AG09309 (cell line): ENCODE measurements at places on chromosomes 5 and 9.

DNA sequence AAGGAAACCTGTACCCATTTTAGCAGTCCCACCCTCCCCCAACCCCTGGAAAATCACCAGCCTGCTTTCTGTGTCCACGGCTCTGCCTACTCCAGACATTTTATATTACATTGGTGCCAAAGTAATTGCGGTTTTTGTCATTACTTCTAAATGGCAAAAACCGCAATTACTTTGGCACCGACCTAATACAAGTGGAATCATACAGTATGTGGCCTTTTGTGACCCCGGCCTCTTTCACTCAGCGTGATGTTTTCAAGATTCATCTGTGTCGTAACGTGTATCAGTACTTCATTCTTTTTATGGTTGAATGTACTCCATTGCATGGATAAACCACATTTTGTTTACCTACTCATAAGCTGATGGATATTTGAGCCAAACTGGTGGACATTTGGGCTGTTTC lies 9.7 kb upstream of the ORM1 start:
- no peak for DNase-seq

- no peak for DNase-seq
Observed at GRCh38 chr5:14228219-14228618, 85.1 kb downstream of the TRIO start.

DNA sequence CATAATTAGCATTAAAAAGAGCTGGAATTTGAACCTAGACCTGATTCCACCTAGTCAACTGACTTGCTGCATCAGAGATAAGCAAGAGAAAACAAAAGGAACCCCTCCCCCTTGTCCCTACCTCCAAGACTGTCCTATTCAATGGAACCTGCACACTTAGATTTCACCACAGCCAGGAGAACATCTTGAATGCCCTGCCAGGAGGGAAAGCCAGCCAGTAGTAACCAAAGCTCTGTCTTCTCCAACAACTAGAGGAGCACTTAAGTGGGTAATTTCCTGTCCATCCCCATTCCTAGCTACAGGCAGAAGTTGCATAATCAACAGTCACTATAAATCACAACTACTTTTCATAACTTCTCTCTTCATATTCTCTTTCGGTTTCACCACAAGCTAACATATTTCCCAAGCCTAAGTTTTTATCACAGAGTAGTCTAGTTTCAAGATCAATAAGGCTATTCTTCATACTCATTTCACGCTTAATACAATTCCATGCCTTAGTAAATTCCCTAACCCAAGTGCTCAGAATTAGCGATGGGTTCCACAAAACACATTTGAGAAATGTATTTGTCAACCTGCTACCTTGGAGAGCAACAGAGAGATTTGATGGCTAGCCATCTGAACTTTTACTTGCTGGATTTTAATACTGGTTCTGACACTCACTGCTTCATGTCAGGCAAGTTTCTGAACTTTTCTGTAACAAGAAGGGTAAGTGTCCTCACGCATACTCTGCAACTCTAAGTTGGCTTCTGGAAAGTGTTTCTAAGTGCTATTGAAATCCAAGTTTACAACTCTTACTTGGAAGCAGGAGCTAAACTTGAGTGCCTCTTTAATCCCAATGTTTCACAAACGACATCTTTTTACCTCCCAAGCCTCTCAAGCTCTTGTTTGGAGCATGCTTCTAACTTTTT lies 2.0 kb downstream of the DENND1A start:
- peak; percentile 48 for DNase-seq

DNA sequence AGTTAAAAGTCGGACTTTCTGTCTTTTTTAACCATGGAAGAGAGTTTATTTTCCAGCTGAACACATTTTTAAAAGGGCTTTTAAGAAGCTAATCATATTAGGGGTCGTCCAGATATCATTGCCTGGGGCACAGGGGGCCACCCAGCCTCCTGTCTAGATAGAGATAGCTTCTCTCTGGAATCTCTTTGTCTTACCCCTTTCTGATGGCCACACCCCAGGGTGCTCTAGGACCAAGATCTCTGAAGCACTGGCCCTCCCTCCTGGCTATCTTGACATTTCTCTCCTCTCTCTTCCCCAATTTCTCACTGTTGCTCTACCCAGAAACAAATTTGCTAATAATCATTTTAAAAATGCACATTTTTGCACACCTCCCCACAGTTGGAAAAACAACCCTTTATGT lies 204.4 kb downstream of the NXNL2 start:
- DNase-seq: no peak

DNA sequence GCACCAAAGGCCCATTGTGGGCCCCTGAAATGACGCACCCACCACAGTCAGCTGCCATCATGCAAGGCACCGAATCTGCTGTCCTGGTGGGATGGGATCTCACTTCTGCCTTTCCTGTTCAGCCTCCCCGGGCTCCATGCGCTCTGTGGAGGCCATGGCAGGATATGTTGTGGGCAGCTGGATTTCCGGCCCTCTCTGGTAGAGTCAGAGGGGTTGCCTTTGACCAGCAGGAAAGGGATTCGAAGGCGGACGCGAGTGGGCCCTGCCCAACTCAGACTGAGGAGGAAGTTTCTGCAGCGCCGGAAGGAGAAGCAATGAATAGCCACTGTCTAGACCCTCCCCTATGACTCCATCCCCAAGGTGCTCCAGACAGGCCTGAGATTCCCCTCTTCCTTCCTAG lies 35.5 kb downstream of the GADD45G start:
- no peak for DNase-seq

- no peak for DNase-seq
Observed at GRCh38 chr5:73119451-73120157, 771 bp upstream of the TMEM171 start.

DNA sequence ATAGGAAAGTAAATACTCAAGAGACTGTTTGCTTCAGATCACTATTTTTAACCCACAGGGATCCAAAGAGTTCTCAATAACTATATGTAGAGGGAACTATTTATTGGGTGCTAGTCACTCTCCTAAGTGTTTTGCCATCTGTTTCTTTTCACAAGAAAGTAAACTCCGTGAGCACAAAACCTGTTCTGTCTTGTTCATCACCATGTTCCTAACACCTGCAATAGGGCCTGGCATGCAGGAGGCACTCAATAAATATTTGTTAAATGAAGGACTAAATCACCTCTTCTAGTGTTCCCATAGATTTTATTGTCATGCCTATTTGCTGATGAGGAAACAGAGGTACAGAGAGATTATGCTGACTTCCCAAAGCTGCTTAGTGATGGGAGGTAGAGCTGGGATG lies 118.2 kb downstream of the VCAN start:
- no peak for DNase-seq

- DNase-seq: no peak
Observed at GRCh38 chr9:91716815-91717214, 233.2 kb downstream of the ROR2 start.

DNA sequence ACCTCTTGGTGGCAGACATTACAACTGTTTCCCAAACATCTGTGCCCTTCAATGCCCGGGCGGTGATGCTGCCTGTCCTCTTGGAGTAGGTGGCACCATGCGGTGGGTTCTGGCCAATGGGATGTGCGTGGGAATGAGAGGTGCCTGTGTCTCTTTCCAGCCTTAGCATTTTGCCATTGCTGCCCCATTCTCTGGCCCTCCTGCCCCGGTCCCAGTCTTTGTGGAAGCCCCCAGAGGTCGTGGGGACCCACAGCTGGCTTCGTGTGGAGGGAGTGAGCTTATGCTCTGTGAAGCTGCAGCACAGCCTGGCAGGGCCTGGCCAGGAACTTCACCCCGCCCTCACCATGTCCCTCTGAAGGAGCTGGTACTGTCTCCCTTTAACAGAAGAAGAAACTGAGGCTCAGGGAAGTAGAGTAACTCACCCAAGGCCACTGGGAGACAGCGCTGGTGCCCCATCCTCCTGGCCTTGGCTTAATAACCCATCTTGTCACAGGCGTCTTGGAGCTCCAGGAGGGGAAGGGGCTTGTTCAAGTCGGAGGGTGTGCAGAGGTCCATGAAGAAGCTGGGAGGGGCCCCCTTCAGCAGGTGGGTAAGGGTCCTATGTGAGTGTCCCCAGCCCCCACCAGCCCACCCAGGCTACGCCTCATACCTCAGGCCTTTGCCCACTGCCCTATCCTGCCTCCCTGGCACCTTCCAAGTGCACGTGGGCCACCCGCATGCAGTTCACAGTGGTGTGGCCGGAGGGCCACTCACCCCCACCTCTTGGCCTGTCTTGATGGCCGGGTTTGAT lies 173.6 kb downstream of the GAPVD1 start:
- no peak for DNase-seq

- DNase-seq: no peak
Observed at GRCh38 chr9:7862170-7862569, 62.6 kb upstream of the DMAC1 start.

GRCh38 chr5:17257705-17258273 lies 40.4 kb downstream of the BASP1 start:
- no peak for DNase-seq
